ENCODE measurements at places on chromosomes 1 and 21. TPM values are rescaled to one million over a fixed set of nuclear protein-coding genes. Genes with fewer than 3 reads are reported as not detected.

The S100A7 gene
- not detected for total RNA-seq

The SLC5A3 gene
- 11.8 TPM for total RNA-seq

The FCRL2 gene
- total RNA-seq = not detected

- DNase-seq = no peak
Observed at GRCh38 chr1:160544647-160545046, 21.6 kb upstream of the SLAMF6 start.

DNA sequence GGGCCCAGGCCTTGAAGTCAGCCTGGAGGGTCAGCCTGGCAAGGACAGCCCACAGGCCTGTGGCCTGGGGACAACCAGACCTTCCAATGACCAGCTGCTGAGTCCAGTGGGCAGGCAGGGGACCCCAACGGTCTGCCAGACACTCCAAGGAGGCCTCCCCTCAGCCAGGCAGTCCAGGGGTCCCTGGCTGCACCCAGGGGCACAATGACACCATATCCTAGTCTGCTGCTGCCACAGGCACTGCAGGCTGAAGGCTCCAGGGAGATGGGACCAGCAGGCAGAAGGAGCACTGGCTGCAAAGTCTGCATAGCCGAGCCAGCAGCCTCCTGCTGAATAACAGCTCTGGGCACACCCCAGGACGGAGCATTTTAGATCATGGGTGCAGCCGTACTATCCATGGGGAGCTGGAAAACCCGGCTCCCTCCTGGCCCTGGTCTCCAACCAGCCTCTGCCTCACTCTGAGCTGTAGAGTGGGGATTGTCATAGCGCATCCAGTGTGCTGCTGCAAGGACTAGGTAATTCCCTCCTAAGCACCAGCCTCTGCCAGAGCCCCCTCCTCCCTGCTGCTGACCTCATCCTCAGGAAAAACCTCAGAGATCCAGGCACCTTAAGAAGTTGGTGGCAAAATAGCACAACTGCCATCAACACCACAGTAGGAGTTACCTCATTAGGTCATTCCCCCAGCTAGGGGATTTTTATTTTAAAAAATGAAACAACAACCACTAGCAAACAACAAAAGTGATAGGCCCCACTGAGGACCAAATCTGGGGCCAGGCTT is 4.8 kb upstream of the LAPTM5 start:
- DNase-seq = no peak

- DNase-seq = no peak
Observed at GRCh38 chr21:46613391-46613790, 8.5 kb upstream of the S100B start.

The CTNNBIP1 gene
- 31.3 TPM for total RNA-seq

The KRTAP21-2 gene
- total RNA-seq = not detected

DNA sequence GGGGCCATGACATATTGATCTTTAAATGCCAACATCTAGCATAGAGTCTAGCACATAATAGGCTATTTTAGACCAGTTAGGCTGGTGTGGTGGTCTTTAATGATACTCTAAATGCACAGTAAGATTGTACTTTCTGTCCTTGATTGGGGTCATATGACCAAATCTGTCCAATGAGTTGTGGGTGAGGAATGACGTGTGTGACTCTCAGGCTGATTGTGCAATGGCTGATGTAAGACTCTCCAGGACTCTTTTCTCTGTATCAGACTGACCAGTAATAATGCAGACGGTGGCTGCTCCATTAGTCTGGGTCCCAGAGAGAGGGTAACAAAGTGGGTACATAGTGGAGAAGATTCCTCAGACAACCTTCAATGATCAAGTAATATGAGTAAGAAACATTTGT is 541.6 kb upstream of the CAMK1G start:
- DNase-seq = no peak

- no peak for DNase-seq
Observed at GRCh38 chr1:39969048-39969447, 14.1 kb downstream of the MFSD2A start.

- no peak for DNase-seq
Observed at GRCh38 chr1:169491845-169492281, 6.1 kb upstream of the SLC19A2 start.

GRCh38 chr1:156475568-156476500 is 24.7 kb downstream of the MEF2D start:
- DNase-seq = no peak

- DNase-seq = no peak
Observed at GRCh38 chr21:38806153-38806941, 618 bp downstream of the ETS2 start.

GRCh38 chr1:27489501-27489972 is 430 bp downstream of the WASF2 start:
- no peak for DNase-seq

DNA sequence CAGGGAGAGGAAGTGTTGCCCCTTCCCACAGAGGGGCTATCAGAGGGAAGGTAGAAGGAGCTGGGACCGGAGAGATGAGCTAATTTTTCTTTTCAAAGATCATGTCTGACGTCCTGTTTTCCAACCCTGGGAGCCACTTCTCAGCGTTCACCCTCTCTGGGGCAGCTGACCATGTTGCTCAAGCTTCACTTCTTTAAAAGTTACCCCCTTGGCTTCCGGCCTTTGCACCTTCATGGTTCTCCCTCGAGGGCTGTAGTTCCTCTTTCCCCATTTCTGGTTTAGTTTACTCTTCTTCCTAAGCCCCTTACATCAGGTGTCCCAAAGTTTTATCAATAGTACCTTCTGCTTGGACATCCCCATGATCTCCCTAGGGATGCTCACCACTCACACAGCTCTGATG is 23.8 kb upstream of the CSF1 start:
- DNase-seq = no peak

GRCh38 chr1:26972821-26973220 is 12.6 kb upstream of the KDF1 start:
- DNase-seq = no peak

DNA sequence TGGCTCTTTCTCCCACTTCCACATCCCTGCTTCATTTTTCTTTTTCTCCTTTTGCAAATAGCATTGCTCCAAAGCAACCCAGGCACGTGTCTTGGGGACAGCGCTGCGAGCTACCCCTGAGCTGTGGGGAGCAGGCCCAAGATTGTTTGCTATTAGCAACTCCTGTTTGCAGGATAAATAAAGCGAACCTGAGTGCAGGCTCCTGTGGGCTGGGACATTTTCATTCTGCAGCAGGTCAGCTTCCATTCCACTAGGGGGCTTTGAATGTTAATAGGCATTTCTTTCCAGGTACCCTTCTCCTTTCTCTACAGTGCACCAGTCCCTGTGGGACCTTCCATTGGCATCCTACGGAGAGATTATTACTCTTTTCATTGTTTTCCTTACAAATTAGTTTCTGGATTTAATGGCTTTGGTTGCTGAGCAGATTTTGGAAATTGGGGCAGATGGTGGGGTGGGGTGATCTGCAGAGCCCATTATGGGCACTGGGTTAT is 54.0 kb downstream of the OLFML3 start:
- peak; percentile 15 for DNase-seq

- no peak for DNase-seq
Observed at GRCh38 chr1:147579532-147579931, 38.2 kb downstream of the BCL9 start.

GRCh38 chr1:199549421-199549820 is 478.1 kb upstream of the NR5A2 start:
- no peak for DNase-seq

The TEDDM1 gene
- total RNA-seq = not detected

The OR2M3 gene
- total RNA-seq = not detected

GRCh38 chr1:67144696-67145095 is 9.9 kb upstream of the C1orf141 start:
- no peak for DNase-seq

The GUCA2A gene
- total RNA-seq = not detected

The DAB1 gene
- not detected for total RNA-seq

The CD48 gene
- 0.20 TPM for total RNA-seq
